ENCODE measurements at places on chromosomes 13 and 19.

- DNase-seq, result no peak
These were observed 54.8 kb upstream of the UQCRFS1 start for GRCh38 chr19:29267701-29268100.

DNA sequence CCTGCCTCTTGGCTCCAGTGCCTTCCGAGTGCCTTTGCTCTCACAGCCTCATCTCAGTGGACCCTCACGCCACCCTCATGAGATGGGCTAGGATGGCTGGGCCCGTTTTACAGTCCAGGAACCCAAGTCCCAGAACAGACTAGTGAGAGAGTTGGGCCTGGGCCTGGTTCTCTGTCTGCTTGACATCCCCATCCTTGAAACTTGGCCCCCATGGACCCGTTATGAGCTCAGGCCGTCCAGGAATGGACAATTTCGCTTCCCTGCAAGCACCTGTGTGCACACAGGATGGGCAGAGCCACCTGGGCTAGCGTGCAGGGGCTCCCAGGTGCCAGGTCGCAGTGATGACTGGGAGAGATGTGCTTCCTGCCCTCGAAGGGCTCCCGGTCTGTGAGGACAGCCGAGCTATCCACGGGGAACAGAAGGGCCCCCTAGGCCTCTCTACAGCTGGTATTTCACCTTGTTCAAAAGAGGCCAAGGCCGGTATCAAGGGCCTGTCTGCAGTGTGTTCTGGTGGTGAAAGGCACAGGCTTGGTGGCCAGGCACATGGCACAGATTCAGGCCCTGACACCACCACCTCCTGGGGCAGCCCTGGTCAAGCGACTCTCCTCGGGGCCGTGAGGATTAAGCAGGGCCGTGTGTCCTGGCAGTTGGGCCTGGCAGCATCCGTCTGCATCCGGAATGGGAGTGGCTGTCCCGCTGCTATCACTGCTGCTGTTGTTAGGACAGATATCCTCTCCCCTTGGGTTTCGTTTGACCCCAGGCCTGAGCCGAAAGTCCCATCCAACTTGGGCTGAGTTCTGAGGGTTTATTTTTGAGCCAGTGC lies 38.9 kb downstream of the CAPN12 start:
- DNase-seq, result no peak

DNA sequence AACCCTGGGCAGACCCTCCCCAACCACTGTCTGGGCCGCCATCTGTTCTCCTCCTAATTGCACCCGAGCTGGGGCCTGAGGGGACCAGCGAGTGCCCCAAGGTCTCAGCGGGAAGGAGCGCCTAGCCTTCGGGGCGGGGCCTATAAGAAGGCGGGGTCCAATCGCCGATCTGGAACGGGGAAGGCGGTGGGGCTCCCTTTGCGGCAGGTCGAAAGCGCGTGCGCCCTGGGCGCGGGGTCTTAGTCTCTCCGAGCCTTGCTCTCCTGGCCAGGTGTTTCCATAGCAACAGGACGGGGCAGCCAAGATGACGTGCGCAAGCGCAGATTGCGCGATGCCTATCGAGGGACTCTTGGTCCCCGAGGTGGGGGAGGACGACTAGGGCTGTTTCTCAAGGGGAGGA lies 2.8 kb downstream of the MAST1 start:
- DNase-seq, result no peak

DNA sequence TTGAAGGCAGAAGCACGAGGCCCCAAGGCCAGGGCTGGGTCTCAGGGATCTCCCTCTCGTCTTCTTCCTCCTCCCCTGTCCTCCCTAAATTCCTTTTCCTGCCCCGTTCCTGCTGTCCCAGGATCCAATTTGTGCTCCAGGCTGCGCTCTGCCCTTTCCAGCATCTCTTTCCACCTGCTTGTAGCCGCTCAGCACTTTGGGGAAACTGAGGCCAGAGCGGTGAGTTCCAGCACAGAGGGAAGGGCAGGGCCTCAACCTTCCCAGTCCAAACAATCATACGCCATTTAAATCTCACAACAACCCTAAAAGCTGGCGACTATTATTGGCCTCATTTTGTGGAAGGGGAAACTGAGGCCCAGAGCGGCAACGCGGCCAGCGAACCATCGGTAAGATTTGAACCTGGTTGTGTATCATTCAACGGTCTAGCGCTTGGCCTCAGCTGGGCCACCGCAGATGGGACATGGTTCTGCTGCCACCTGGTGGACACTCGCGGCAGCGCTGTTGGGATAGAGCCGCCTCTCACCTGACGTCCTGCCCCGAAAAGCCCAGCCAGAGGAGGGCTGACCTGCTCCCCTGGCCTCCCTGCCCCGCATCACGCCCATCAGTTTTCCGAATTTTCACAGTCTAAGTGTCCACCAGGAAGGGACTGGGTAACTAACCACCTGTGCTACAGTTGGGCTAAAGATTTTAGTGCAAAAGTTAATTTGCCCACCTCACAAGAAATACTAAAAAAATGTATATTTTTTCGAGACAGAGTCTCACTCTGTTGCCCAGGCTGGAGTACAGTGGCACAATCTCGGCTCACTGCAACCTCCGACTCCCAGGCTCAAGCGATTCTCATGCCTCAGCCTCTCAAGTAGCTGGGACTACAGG lies 4.2 kb upstream of the RPL18A start:
- peak; percentile 95 for DNase-seq

DNA sequence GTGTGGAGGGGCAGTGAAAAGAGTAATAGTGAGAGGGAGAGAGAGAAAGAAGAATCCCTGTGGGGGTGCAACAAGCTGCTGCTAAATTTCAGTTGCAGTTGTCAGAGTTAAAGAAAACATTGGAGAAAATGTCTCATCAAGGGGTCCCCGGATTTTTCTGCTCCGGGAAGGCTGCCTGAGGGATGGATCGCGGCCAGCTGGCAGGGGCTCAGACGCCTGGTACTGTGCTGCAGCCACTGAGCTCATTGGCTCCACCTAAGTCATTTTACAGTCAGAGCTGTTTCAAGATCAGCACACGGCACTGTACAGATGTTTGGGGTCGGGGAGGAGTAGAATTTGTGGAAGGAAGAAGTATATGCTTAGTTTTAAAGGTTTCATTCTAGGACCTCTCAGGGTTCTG lies 106.2 kb downstream of the SHISA2 start:
- no peak for DNase-seq

DNA sequence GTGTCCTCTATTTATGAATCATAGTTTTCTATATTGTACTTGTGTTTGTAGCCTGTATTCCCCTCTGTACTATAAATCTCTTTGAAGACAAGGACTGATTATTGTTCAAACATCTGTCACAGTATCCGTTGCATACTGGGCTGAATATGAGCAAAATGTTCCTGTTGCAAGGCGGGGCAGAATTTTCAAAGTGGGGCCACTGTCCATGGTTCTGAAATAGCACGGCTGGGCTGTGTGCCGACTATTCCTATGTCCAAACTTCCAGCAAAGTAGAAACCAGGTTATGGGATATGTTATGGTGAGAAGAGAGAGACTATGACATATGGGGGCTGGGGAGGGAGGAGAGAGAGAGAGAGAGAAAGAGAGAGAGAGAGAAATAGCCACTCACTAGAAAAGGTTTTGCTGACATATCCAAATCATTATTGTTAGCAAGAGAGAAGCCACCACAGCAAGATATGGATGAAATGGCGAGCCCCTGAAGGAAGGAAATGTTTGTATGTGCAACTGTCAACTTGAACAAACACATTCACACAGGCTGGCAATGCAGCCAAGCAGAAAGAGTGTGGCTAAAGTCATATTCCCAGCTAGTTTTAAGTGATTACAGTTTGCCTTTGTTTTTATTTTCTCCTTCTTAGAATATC lies 107.0 kb upstream of the GPR12 start:
- DNase-seq, result no peak

DNA sequence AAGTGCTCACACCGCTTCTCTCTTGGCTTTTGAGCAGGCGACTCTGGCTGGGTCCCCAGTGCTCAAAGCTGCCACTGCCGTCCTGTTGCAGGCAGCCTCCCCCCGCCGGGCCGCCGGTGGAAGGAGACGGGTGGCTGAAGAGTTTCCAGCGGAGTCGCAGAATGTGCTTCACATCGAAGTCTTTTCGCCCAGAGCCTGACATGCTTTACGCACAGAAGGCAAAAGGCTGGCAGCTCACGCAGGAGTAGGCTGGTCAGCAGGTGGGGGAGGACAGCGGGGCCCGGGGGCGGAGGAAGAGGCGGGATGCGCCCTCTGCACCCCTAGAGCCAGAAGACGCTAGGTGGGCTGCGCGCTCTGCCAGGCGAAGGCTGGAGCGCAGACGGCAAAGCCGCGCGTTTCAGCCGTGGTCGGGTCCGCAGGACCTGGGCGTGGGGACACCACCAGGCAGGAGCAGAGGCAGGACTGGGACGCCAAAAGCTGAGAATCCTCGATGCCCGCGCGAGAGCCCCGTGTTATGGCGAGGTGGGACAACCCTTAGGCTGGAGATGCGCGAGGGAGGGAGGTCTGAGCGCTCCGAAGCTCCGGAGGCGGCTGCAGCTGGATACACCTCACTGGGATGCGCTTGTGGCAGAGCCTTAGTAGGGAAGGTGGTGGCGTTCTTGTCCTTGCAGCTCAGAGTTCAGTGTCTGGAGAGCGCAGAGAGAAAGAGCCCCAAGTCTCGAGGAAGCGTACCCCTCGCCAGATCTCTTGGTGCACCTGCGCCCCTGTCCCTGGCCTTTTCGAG lies at the start of gene ATXN8OS:
Gene ATXN8OS (plus strand): TSS at position 329 of the 784 bp plus-strand sequence.
- DNase-seq, result no peak

DNA sequence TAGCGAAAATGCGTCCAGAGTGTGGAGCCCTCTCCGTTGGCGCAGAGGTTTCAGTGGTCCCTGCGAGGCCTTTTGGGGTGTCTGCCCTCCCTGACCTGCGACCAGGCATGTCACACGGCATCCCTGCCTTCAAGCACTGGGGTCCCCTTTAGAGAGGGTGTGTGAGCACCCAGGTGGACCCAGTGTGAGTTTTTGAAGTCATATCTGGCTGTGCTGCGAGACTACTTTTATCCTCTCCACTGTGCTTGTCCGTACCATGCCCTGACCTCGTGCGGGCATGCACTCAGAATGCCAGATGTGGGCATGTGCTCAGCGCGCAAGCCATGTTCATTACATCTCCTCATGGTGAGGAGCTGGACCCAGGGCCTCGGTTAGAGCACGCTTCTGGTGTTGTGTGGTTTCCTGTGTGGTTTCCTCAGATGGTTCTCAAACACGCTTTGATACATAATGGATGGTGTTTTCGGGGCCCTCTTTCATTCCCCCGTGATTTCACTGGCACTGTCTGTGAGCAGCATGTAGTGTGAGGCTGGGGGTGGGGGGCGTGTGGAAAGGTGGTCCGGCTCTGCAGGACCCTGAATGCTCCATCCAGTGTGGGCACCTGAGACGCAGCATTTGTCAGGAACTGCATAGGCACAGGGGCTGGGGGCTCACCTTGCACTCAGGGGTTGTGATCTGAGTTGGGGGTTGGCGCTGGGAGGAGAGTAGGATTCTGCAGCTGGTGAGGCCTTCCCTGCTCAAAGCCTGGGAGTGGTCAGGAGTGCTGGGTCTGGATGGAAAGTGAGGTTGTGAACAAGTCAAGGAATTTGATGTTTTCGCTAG lies 2.3 kb downstream of the TFDP1 start:
- DNase-seq, result no peak

- no peak for DNase-seq
These were observed 107.6 kb upstream of the TUBA3C start for GRCh38 chr13:19289180-19289579.

DNA sequence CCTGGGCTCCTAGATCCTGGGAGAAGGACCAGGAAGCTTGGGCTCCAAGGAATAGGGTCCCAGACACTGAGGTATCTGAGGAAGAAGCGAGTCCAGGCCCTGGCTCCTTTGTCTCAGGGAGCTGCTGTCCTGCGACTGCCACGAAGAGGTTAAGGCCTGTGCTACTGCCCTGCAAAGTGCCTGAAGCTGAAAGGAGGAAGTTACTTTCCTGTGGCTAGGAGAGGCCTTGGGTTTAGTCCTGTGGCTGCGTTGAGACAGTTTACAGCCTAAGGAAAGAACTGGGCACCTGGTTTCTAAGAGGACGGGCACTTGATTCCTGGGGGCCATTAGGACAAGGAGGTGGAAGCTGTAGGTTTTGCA lies 2.8 kb downstream of the MYADM start:
- no peak for DNase-seq

GRCh38 chr13:95659500-95659899 lies 15.0 kb upstream of the DZIP1 start:
- DNase-seq, result no peak

DNA sequence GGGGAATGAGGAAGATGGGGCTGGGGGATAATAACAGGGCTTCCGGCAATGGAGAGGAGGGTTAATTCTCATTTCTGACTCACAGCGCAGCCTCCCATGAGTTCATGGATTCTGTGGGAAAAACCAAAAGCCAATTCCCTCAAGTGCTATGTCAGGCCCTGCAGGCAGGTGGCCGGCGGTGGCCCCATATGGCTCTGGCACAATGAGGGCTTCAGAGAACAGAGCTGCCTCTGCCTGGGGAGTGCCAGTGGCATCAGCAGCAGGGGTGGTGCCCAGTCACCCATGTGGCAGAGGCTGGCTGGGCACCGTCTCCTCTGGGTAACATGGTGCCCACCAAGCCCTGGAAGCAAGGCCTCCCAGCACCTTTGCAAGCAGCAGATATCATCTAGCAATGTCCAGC lies 69.1 kb downstream of the ALOX5AP start:
- DNase-seq, result no peak

DNA sequence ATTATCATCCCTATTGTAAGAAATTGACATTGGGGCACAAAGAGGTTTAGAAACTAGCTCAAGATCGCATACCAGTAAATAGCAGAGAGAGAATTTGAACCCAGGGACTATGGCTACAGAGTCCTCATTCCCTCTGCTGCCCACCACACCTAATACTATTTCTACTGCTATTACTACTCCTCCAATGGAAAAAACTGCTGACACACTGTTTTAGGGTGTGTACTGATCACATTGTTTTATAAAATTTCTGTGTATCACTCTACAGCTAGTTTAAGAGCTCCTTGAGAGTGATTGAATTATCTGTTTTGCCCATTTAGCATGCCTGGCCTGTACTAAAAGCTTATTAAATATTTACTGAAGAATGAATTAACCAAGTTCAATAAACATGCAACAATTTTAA lies 552.4 kb downstream of the GPC5 start:
- no peak for DNase-seq

DNA sequence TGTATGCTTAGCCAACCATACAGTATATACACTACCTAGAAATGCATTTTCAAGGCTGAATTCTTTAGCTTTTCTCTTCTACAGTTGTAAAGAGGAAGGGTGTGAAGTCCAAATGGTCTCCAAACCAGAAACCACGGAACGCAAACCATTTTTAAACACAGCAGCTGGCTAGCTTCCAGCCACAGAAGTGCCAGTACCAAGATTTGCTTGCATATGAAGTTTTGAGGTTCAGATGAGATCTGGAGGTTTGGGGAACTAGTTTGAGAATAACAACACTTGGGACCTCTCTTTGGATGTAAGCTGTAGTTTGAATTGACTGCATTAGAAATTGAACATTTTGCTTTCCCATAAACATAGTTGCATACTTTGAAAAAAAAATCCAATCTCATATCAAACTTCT lies 1243.5 kb downstream of the EFNB2 start:
- DNase-seq, result no peak

DNA sequence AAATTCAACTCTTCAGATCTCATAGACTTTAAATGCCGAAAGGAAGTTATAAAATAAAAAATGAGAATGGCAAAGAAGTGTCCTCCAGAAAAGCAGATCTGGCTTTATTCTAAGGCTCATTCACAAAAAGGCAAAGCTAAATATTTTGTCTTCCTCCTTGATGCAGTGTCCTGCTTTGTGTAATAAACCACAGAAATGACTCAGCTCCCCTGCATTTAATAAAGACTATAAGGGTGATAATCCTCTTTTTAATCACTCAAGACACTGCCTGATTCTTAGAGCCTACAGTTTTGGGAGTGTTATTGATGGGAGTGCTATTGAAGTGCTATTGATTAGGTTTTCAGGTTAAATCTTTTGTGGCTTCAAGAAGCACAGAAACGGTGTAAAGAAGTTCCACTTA lies 482.0 kb downstream of the PCDH20 start:
- no peak for DNase-seq

GRCh38 chr13:84934911-84935310 lies 864.3 kb downstream of the SLITRK6 start:
- DNase-seq, result no peak

Data from activated CD4-positive, alpha-beta T cell treated with anti-CD3 and anti-CD28 coated beads for 24 hours (primary cell).